Cortex of kidney (tissue), 1 donor: ENCODE measurements at places on chromosomes 11 and 22.

DNA sequence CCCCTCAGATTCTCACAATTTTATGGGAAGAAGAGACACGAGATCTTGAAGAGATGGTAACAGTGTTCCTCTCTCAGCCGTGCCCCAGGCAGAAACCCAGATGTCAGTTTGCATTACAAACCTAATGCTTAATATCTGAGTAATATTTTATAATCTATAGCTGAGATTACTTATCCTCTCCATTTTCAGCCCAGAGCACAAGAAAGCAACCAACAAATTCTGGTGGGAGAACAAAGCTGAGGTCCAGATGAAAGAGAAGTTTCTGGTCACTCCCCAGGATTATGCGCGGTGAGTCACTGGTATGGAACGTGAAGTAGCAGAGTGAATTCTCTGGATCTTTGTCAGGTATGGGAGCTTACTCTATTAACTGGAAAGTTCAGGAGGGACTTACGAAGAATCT lies 884 bp downstream of the CENATAC start:
- DNase-seq = no peak

DNA sequence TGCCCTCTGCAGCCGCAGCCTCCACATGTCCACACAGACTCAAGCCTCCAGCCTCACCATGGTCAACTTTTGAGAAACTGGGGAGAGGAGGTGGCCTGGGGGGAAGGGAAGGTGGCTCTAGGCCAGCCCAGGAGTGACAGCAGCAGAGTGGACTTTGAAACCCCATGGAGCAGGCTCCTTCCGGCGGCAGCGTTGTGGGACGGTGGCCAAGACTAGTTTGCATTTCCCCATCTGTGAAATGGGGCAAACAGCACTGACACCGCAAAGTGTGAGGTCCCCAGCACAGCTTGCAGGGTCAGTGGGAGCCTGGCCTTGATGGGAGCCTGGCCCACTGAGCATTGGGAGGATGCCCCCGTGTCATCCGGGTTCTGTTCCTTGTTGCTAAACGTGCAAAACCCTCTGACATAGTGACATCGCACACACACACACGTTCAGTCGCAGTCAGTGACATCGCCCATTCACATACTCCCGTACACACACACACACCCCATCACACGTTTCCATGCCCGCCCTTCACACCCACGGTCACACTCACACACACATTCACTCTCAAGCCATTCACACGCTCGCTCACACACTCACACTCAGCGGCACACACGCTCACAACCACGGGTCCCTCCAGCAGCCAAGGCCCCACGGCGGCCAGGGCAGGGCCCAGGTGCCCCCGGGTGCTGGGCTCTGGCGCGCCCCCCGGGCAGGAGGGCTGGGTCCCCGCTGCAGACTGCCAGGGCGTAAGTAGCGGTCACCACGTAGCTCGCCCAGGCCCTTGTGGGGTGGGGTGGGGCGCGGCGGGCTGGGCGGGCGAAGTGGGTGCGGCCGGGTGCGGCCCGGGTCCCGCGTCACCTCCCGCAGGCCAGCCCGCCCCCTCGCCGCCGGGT lies 585 bp downstream of the CYB5R3 start:
- DNase-seq = no peak

DNA sequence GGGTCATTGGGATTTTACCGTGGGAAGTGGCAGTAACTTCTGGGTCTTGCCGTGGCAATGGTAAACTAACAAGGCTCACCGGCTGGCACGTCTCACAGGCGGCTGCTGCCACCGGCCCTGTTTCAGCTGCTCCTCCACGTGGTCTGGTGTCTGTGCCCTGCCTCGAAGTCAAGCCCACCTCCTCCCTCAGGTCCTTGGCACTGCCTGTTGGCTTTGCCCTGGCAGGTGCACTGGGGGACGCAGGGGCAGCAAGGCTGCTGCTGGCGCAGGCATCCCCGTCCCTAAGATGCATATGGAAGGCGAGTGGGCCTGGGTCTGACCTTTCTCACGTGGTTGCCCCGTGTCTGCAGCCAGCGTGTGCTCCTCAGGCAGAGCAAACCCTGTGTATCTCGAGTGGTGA lies 783.6 kb downstream of the BRD1 start:
- DNase-seq = no peak

DNA sequence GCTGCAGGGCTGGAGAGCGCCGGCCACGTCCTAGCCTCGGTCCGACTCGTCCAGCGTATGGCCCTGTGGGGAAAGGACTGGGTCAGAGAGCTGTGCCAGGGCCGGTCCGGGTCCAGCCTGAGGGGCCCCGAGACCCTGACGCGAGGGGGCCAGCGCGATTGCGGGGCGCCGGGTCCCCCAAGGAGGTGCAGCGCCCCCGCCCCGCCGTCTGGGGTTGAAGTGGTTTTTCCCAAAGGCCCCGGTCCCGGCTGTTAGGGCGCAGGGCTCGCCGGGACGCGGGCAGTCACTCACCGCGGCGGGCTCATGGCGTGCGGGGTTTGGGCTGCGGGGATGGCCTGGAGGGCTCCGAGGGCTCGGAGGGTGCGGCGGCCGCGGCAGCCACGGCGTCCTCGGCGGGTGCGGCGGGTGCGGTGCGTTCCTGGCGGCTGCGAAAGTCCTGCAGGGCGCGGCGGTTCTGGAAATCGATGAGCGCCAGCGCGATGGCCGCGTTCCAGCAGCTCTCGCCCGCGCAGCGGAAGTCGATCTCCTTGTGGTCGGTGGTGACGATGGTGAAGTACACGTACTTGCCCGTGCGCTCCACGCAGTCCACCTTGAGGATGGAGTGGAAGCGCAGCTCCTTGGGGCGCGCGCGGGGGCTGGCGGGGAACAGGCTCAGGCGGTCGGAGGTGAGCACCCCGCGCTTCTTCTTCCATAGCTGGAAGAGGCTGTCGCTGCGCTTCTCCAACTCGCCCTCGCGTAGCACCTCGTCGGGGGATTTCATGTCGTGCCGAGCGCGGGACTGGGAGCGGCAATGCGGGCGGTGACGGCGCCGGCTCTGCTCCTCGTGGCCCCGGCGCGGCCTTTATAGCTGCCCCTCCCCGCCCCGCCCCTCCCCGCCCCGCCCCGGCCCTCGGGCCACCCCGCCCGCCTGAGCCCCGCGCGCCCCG lies at the start of gene PHLDA2:
Gene PHLDA2 (minus strand): TSS at position 816 of the 926 bp plus-strand sequence. CDS start 56 bp downstream, at position 760.
- no peak for DNase-seq

DNA sequence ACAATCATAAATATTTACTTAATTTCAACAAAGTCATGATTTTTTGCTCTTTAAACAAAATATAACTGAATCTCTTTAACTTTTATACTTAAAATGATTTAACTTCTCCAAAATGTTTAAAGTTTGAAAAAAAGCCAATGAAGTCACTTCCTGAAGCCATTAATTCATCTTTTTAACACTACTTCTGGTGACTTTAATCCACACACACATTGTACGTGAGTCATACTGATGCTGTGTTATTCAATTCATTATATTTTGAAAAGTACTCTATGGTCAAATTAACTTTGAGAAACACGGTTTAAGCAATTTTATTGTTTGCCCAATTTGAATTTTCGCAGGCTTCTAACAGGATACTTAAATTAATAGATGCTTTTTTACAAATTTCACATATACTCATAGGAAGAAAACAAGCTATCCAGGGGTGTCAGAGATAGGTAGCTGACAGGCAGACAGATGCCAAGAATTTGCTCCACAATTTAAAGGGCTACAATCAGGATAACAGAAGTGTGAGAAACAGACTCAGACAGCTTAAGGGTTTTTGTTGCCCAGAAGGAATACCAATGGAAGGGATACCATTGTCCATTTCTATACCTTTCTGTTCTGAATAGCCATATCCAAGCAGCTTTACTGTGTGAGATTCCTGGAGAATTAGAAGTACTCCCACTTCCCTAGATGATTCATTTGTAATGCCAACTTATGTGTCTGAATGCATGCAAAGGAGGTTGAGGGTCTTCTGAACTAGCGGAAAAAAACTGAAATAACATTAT lies 118.4 kb downstream of the RBFOX2 start:
- DNase-seq = no peak

GRCh38 chr11:118117790-118118601 lies 31.2 kb upstream of the SMIM35 start:
- DNase-seq = no peak

DNA sequence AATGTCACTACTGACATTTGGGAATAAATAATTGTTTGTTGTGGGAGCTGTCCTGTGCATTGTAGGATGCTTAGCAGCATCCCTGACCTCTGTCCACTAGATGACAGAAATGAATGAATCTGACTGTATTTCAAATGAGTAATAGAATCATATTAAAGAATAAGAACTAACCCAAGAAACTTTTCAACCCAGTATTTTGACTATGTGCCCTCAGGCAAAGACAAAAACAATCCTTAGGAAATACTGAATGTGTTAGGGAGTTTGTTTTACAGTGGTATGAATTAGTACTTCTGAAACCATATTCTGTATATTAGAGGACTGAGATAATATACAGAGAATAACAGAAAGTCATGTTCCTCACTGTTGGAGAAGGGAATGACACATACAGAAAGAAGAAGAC lies 320.9 kb upstream of the PITPNB start:
- DNase-seq = no peak

DNA sequence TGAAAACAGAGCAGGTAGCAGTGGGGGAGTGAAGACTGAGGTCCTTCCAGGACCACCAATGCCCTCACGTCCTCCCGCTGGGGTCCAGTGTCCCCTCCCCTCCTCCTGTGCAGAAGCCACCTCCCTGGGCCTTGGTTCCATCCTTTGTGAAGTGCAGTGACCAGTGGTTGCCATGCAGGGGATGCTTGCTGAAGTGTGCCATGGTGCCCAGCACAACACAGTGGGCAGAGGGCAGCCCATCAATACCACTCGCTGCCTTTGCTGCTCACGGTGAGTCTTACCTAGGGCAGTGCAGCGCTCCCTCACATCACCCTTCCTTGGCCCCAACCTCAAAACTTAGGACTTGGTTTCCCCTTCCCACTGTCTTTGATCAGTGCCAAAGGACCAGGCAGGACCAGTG lies 12.9 kb downstream of the MYEOV start:
- no peak for DNase-seq

DNA sequence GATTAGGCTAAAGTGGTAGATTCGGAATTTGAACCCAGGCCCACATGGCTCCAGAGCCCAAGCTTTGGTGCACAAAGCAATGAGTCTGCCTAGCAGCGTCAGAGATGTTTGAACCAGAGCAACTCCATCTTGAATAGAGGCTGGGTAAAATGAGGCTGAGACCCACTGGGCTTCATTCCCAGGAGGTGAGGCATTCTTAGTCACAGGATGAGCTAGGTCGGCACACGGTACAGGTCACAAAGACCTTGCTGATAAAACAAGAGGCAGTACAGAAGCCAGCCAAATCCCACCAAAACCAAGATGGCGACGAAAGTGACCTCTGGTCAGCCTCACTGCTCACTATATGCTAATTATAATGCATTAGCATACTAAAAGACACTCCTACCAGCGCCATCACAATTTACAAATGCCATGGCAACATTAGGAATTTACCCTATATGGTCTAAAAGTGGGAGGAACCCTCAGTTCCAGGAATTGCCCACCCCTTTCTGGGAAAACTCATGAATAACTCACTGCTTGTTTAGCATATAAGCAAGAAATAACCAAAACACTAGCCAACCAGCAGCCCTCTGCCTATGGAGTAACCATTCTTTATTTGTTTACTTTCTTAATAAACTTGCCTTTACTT lies 40.3 kb upstream of the DAGLA start:
- DNase-seq = no peak

DNA sequence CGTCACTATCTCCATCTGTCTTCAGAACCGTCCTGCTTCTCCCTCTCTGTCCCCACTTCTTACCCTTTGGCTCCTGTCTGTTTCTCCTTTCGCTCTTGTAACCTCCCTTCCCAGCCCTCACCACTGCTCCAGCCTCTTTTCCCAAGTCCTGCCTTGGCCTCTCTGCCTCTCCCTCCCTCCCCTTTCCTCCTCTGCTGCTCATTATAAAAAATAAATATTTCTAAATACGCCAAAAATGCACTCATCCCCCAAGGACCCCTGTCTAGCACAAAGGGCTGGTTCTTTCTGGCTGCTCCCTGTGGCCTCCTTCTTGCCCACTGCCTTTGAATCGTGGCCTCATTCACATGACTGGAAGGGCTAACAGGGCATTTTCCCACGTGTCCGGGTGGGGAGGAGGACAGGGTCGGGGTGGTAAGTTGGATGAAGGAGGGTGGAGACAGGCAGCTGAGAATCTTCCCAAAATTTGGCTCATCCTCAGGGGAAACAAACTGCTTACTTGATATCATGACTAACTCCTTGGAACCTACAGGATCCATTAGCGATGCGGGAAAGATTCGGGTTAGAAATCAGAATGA lies 26.4 kb upstream of the OAF start:
- DNase-seq = no peak

- no peak for DNase-seq
These were observed 23.5 kb downstream of the RDX start for GRCh38 chr11:110272919-110273318.

GRCh38 chr22:49826603-49827270 lies 936 bp downstream of the BRD1 start:
- DNase-seq = no peak
